ENCODE measurements at places on chromosomes 12 and 14.
A peak's percentile ranks its signal among the peaks of the same experiment; 100 is the strongest.

DNA sequence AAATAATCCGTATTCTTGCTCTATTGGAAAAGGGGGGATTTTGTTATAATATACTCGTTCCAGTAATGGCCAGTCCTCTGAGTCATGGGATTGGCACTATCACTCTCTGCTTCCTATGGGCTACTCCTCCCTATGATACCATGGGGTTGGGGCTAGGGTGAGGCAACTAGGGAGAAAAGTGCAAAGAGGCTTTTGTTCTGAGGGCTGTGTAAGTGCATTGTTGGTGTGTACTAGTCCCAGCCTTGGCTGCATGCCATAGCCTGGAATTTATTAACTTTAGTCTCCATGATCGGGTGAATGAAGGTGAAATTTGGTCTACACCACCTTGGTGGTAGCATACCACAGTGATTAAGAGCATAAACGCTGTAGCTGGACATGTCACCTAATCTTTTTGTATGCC is 247.6 kb downstream of the RPAP3 start:
- DNase-seq = no peak

DNA sequence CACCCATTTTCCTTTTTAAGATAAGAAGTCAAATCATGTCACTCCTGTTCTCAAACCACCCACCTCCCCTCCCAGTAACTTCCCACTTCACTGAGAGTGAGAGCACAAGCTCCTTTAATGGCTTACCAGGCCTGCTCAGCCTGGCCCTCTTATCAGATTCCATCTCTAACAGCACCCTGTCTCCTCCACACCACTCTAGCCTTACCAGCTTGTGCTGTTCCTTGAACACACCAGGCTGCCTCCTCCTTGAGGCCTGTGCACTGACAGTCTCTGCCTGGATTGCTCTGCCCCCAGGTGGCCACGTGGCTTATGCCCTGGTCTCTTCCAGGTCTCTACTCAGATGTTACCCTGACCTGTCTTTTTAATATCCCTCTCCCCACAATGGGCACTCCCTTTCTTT is 40.1 kb upstream of the EVL start:
- no peak for DNase-seq

DNA sequence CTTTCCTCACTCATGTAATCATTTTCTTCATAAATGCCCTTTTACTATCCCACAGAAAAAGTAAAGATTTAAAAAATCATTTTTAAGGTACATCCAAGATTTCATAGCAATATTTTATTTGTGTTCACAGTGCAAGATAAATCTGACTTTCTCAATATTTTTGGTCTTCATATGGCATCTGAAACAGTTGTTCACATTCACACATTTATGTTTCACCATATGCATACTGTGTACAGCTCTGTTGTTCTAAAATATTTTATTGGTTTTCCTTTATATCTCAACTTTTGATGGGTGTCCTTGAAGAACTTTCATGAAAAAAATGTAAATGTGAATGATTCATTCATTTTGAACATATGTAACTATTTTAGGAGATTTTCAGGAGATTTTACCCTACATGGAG is 348.7 kb downstream of the SNAPC1 start:
- no peak for DNase-seq

- DNase-seq = no peak
These were observed 28.0 kb downstream of the ATG14 start for GRCh38 chr14:55383541-55384140.

GRCh38 chr12:85489194-85489593 is 209.2 kb downstream of the ALX1 start:
- DNase-seq = no peak

DNA sequence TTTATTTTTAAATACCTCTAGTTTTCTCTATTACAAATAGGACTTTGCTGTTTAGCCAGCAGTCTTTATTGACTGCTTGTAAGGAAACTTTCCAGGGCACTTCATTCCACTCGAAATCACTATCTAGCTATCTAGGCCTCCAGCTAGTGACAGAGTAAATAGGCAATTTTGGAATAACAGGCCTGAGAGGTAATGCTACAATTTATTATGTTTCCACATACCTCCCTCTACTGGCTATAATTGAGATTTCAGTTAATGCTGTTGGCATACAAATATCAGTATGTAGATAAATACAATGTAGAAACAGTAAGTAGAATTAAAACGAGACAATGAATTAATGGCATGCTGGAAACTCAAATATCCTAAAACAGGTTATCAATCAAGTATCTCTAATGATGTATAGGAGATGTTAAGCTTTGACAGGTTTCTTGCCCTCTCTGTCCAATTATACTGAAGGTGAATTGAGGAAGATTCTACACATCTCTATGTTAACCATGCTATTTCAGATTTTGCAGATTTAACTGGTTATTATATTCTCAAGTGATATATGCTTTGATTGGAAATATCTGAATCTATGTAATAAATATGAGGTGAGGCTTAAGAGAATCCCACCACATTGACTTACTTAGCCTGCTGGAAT is 7.2 kb downstream of the DTD2 start:
- no peak for DNase-seq

DNA sequence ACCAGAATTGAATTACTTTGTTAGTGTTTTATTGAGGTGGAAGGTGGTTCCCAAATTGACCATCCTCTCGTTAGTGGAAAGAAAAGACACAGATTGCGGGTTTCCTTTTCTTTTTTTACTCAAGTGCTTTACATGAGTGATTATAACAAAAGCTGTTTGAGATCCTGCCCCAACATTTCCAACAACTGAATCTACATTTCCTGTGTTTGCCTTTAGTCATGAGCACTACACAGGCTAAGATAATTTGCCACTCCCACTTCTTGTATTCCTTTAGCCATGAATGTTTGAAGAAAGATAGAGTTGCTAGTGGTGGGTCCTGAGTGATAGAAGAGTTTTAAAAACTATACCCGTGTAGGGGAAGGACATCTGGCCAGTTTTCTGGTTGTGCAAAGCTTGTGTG is 16.0 kb downstream of the RERGL start:
- no peak for DNase-seq

DNA sequence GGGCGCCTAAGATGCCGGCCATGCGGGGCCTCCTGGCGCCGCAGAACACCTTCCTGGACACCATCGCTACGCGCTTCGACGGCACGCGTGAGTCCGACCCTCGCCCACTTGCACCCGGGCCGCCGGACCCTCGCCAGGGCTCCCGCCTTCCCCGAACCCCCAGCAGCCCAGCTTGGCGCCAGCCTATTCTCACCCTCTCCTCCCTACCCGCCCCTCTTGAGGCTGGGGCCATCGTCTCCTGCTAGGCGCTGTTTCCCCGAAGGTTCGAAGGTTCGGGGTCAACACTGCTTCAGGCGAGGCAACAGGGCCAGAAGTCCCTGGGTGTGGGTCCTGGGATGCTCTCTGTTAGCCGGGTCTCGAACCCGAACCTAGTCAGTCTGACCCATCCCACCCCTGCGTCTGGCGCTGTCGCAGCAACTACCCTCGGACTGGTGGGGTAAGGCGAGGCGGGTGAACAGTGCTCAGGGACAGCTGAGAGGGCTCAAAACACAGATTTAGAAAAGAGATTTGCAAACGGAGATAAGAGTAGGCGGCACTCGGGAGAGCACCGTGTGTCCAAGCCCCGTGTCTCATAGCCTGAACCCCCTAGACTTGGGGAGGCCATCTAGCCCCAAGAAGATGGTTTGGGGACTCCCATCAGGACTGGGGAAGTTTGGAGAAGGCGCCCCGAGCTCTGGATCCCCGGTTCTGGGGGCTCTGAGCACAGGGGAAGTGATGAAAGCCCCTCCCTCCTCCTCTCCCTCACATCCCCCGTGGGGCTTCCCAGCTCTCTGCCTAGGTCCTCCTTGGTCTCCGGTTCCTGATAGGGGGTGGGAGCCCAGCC is 787 bp downstream of the KCNH3 start:
- DNase-seq = no peak

GRCh38 chr14:23804817-23805216 is 148.8 kb upstream of the DHRS4 start:
- DNase-seq = no peak

DNA sequence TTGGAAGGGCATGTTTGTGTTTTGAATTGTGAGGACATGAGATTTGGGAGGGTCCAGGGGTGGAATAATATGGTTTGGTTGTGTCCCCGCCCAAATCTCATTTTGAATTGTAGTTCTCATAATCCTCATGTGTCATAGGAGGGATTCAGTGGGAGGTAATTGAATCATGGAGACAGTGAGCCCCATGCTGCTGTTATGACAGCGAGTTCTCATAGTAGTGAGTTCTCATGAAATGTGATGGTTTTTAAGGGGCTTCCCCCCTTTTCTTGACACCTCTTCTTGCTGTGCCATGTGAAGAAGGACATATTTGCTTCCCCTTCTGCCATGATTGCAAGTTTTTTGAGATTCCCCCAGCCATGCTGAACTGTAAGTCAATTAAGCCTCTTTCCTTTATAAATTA is 260.0 kb downstream of the DUSP6 start:
- DNase-seq = no peak

DNA sequence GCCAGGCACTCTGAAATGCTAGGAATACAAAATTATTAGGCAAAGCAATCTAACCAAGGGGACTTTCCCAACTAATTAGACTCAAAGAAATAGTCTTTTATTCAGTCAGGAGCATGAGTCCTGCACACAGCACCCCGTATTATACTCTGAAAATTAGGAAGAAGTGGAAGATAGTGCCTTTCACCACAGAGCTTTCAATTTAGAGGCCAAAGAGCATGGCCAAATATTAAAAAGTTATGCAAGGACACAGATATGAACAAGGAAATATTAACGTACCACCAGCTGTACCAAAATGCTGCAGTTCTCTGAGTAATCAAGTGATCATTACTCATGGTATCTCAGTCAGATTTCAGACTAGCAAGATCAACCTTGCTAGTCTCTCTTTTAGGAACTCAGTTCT is 22.6 kb upstream of the MDM2 start:
- DNase-seq = no peak

- DNase-seq = peak; percentile 75
These were observed at the start of gene SNX6 for GRCh38 chr14:34629657-34630529. Gene SNX6 (minus strand): TSS chr14:34630148. CDS start chr14:34630116, 32 bp downstream.

GRCh38 chr14:61628016-61628725 is 67.1 kb upstream of the HIF1A start:
- DNase-seq = no peak

DNA sequence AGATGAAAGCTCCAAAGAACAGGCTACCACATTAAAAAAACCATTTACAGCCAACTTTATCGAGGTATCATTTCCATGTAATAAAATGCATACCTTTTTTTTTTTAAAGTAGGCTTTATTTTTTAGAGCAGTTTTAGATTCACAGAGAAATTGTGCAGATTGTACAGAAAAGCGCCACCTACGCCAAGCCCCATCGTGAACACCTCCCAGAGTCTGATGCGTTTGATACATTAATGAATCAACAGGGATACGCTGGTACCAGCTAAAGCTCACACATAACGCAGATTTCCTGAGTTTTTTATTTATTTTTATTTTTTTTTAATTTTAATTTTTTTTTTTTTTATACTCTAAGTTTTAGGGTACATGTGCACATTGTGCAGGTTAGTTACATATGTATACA is 129.9 kb downstream of the KIF26A start:
- DNase-seq = no peak

- DNase-seq = no peak
These were observed 54.9 kb downstream of the TRMT5 start for GRCh38 chr14:60926002-60926401.

DNA sequence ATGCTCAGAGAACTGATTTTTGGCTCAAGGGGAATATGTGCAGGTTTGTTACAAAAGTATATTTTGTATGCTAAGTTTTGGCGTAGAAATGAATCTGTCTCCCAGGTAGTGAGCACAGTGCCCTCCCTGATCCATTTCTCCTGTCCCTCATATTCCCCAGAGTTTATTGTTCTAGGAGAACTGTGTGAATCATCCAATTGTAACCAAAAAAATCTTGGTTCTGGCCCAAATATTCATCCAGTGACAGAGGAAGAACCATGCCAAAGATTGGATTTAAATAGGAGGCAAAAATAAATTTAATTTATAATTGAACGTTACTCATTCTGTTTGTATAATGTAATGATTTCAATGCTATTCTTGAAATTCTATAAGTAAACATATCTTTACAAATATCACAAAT is 4.8 kb downstream of the CATSPERB start:
- DNase-seq = no peak

GRCh38 chr14:75863221-75863620 is 118.6 kb downstream of the TGFB3 start:
- no peak for DNase-seq

- DNase-seq = no peak
These were observed 276.2 kb upstream of the ATP2B1 start for GRCh38 chr12:89984846-89985245.

DNA sequence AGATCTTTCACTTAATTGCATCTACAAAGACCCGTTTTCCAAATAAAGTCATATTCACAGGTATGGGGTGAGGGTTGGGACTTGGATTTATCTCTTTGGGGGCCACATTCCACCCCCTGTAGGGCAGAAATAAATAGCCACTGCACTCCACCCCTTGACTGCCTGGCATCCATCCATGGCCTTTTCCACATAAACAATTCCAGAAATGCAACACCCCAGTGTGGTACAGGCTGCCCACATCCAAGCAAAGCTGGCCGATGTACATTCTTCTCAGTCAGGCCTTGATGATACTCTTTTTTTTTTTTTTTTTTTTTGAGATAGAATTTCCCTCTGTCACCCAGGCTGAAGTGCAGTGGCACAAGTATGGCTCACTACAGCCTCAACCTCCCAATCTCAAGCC is 12.9 kb downstream of the DGLUCY start:
- DNase-seq = no peak

GRCh38 chr12:50174971-50175715 is 8.0 kb upstream of the CERS5 start:
- no peak for DNase-seq

GRCh38 chr12:5969974-5970690 is 25.1 kb upstream of the ANO2 start:
- no peak for DNase-seq

DNA sequence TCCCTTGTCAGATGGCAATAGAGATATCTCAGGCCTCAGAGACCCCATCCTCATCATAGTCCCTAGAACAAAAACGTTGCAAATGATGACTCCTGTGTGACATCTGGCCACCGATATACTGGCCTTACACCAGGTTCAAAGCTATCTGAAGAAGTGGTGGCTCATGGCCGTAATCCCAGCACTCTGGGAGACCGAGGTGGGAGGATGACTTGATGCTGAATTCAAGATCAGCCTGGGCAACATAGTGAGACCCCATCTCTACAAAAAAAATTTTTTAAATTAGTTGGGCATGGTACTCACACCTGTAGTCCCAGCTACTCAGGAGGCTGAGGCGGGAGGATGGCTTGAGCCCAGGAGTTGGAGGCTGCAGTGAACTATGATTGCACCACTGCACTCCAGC is 13.1 kb downstream of the CAMKK2 start:
- DNase-seq = no peak

DNA sequence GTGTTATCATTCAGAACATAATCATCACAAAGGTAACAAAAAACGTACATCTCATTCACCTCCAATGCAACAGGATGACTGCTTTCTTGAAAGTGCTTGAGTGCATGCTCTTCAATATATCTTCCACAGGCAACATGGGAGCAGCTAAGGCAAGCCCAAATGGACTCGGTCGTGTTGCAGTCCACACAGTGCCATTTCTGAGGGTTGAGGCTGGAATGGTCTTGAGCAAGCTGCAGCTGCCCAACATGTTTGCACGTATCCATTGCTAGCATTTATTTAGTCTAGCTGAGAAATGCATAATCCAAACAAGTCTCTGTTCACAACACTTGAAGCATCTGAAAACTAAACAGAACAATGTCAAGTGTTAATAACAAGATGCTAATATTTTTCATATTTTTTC is 17.3 kb downstream of the USP44 start:
- DNase-seq = no peak
